Stimulated activated CD4-positive, alpha-beta T cell treated with anti-CD3 and anti-CD28 coated beads, Interleukin-15, amount 100 ng/mL, for 1 hour (primary cell): ENCODE measurements at places on chromosomes 13 and 19.

GRCh38 chr13:37011788-37012187, 11.2 kb downstream of the EXOSC8 start:
- DNase-seq, result no peak

DNA sequence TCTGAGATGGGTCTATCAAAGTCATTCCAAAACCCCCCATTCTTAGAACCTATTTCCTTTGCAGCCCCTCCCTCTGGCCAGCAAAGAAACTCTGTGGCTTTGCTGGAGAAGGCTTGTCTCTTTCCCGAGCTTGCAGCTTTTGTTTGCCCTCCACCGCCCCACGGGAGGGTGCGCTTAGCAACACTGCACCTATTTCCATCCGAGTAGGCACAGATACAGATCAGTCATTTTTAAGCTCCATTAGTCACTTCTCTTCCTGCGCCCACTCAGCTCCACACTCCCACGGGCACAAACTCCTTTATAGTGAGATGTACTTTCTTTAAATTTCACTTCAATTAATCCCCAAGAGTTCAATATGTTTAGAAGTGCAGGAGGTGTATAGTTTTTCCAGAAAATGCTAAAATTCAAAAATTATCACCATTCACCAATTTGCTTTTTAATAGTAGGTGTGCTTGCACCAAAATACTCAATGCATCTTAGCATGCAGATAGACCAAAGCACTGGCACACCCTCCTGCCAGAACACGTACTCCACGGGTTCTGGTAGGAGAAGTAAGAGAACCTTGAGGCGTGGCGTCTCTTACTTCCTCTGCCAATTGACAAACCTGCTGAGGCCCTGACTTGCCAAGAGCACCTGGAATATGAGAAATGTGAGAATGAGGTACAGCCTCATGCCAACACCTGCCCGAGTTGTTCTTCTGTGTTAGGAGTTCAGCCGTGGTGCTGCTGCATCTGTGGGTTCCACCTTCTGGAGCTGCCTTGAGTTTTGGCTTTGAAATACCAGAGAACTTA, 183.7 kb downstream of the TEX29 start:
- DNase-seq, result no peak

- DNase-seq, result no peak
These were observed 41.0 kb downstream of the PDCD5 start for GRCh38 chr19:32622002-32622401.

GRCh38 chr19:1166872-1167573, 7.0 kb downstream of the SBNO2 start:
- no peak for DNase-seq
